ENCODE measurements at places on chromosomes 3 and 15. TPM values are rescaled to one million over a fixed set of nuclear protein-coding genes. Genes with fewer than 3 reads are reported as not detected.

The TM4SF4 gene
- polyA plus RNA-seq = not detected

The MESP2 gene
- not detected for polyA plus RNA-seq

- DNase-seq = no peak
Observed at GRCh38 chr15:92273723-92274122, 120.0 kb upstream of the ST8SIA2 start.

GRCh38 chr15:78979456-78980320, 34.8 kb upstream of the CTSH start:
- DNase-seq = no peak

Measured in right lung (tissue), 10 donors.